Stimulated activated CD4-positive, alpha-beta T cell treated with anti-CD3 and anti-CD28 coated beads, Interleukin-1b, Interleukin-23, amount 100 ng/mL, for 24 hours (primary cell): ENCODE measurements at places on chromosomes 11 and 22.

DNA sequence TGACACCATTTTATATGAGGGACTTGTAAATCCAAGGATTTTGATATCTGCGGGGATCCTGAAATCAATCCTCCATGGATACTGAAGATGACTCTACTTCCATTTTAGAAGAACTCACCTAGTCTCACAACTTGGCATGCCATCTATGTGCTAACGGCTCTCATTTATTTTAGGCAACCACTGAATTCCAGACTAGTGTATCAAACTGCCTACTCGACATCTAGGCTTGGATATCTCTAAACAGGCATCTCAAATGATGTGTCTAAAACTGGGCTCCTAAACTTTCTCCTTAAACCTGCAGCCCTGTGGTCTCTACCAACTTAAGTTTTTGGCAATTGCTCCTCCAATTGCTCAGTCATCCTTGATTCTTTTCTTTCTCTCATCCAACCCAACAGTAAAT lies 31.2 kb upstream of the CLNS1A start:
- no peak for DNase-seq

DNA sequence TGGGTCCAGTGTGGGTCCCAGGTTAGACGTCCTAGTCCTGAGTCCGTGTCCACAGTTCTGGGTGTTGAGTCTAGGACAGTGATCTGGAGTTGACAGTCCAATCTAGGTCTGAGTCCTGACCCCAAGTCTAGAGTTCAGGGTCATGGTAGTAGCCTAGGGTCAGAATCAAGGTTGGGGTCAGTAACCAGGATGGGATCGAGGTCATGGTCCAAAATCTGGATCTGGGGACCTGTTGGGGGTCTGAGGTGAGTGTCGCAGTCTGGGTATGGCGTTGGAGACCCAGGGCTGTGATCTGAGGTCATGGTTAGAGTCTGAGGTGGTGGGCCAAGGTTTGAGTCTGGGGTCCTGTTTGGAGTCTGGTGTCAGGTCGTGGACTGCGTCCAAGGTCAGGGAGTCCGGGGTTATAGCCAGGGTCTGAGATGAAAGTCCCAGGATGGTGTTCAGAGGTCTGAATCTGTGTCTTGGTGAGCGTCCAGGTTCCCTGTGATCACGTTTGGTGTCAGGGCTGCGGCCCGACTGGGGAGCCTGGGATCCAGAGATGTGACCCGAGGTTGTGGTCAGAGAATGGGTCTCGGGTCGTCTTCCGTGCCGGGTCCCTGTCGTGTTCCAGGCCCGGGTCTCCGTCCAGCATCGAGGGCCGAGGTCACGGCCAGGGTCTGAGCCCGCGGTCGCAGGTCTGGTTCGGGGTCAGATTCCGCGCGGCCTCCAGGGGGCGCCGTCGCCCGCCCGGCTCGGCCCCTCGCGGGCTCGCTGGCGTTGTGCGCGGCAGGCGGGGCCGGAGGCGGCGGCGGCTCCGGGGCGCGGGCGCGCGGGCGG lies 432 bp upstream of the GRK2 start:
- no peak for DNase-seq

DNA sequence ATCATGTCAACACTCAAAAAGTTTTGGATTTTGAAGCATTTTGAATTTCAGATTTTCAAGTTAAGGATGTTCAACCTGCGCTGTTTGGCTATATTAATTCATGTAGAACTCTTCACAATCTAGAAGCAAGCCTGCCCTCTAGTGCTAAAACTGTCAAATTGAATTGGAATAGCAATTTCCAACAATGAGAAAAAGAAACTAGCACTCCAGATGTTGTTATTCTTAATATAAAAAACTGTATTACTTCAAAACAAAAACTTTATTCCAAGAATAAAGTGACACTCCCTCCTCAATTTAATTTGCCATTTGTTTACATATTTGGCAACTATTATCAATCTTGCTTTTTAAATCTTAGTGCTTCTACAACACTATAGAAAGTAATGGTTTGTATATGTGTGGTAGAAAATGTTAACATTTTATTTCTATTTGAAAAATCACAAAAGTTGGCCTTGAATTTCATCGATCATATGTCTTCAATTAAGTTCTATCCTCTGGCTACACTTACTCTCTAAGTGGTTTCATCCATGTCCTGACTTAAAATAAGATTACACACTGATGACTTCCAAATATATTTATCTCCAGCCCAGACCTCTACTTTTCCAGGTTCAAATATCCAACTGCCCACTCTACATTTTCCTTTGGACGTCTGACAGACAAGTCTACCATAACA lies 36.6 kb downstream of the DCUN1D5 start:
- DNase-seq: no peak

- no peak for DNase-seq
Observed at GRCh38 chr11:8640267-8640906, 42.1 kb downstream of the TRIM66 start.

DNA sequence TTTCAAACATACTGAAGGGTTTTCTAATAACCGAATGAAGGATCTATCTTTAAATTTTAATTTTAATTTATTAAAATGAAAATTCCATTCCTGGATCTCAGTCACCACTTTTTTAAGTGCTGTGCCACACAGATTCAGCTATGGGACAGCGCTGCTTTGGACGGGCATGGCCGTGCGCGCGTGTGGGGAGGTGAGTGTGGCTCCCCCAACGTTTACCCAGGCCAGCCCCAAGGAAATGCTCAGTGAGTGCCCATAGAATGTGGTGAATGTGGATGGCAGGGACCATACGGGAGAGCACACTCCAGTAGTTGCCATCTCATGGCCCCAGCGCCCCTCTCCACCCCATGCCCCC lies 88.0 kb upstream of the KCNQ1OT1 start:
- no peak for DNase-seq

- DNase-seq: no peak
Observed at GRCh38 chr11:36628765-36629244, 30.8 kb upstream of the RAG2 start.
